Iris pigment epithelial cell (primary cell): ENCODE measurements at places on chromosomes 11 and 22.
A peak's percentile ranks its signal among the peaks of the same experiment; 100 is the strongest.

DNA sequence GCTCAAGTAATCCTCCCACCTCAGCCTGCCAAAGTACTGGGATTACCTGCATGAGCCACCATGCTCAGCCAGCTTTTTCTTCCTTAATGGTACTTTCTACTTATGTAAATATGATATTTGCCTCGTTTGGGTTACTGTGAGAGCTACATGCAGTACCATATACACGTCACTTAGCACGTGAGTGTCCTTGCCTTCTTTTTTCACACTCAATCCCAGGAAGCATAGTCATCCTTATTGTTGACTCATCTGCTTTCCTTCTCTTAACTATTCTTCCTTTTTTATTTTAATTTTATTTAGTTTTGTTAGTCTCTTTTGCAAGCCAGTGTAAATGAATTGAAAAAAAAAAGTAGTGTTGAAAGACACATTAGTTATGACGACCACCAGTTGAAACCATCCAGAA, 205.9 kb downstream of the HIPK3 start:
- peak; percentile 70 for DNase-seq

GRCh38 chr11:104583857-104584256, 314.4 kb downstream of the CASP12 start:
- DNase-seq: no peak

GRCh38 chr22:20130731-20131596, 640 bp upstream of the ZDHHC8 start:
- peak; percentile 88 for DNase-seq

GRCh38 chr11:46034041-46034440, 87.2 kb downstream of the PHF21A start:
- DNase-seq: no peak

- DNase-seq: peak; percentile 47
Observed at GRCh38 chr22:42217752-42218280, 52.6 kb downstream of the TCF20 start.

- peak; percentile 85 for DNase-seq
Observed at GRCh38 chr11:26297189-26297975, 34.5 kb upstream of the ANO3 start.

DNA sequence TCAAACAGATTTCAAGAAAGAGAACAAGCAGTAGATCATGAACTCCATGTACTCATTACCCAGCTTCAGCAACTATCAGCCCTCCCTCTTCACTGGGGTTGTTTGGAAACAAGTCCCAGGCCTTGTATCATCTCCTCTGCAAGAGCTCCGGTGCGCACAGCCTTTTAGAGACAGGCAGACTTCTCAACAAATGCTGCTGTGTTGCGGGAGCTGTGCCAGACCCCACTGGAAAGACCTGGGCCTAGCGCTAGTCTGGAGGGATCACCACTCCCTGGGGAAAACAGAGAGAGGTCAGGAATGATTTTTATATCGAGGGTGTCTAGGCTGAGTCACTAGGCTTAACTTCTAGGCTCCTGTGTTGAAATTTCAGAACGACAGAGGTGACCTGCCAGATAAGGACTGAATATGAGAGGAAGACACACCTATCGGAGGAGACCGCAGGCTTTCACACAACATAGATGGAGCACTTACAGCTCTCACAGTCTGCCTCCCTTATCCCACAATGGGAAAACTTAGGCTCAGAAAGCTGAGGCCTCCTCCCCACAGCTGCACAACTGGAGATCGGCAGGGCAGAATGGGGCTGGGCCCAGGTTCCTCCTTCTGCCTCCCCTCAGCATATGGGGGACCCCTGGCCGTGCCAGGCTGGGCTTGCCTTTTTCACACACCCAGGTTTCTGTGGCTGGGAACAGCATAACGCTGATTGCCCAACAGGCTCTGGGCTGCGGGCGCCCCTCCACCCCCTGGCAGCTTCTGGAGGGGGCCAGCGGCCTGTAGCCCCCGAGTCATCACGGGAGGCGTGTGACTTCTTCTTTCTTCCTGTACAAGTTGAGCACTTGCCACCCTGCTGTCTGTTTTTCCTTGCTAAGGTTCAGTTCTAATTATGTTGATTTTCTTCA, 86.0 kb downstream of the PKNOX2 start:
- no peak for DNase-seq

GRCh38 chr11:7844521-7844920, 47.8 kb upstream of the OR5P2 start:
- DNase-seq: no peak

DNA sequence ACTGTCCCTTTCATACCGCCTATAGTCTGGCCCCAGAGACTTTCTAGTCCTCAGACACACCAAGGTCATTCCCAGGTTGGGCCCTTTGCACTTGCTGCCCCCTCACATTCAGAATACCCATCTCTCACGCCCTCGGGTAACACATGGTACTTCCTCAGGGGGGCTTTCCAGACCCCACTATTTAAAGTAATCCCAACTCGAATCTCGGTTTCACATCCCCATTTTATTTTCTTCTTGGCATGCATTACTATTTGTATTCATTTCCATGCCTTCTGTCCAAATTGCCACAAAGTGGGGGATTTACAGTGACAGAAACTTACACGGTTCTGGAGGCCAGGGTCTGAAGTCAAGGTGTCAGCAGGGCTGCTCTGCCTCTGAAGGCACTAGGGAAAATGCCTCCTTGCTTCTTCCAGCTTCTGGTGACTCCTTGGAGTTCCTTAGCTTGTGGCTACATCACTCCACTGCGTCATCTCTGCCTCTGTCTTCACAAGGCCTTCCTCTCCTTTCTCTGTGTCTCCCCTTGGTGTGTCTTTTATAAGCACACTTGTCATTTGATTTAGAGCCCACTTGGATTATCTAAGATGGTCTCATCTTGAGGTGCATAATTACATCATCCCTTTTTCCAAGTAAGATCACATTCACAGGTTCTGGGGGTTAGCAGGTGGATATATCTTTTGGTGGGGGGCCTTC, 15.1 kb downstream of the RCN1 start:
- no peak for DNase-seq

GRCh38 chr22:26709617-26710390, 52.4 kb downstream of the MIAT start:
- DNase-seq: peak; percentile 85

- DNase-seq: no peak
Observed at GRCh38 chr11:3684819-3685172, 13.6 kb upstream of the CHRNA10 start.

DNA sequence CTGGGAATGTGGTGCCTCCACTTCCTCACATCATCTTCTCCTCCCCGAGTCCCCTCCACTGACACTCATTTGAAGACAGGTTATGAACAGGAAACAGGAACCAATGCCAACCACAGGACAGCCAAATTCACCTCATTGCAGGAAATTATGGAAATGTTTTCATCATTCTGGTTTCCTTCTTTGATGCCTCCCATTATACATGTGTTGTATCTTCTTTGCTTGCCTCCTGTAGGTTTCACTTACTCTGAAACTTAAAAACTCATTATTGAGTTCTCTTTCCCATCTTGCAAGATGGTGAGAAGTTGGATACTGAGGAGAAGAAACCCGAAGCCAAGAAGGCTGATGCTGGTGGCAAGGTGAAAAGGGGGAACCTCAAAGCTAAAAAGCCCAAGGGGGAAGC, 108.5 kb downstream of the PHF21B start:
- DNase-seq: peak; percentile 5

DNA sequence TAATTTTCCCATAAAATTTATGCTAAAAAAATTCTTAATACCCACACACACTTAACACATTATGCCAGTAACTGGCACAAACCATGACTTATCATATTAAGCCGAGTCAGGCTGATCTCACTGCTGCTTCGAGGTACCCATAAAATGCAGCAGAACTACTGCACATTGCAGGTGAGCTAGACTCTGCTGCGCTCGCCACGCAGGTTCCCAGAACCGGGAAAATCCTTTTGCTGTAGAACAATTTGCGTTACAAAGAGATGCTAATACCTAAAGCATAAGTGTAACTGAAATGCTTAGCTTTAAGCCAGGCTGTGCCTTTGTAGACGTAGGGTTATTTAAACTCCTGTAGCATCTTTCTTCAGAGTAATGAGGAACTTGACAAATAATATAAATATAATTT, 200.3 kb downstream of the MSANTD4 start:
- no peak for DNase-seq

- DNase-seq: no peak
Observed at GRCh38 chr22:22168941-22169867, 75.4 kb upstream of the VPREB1 start.

DNA sequence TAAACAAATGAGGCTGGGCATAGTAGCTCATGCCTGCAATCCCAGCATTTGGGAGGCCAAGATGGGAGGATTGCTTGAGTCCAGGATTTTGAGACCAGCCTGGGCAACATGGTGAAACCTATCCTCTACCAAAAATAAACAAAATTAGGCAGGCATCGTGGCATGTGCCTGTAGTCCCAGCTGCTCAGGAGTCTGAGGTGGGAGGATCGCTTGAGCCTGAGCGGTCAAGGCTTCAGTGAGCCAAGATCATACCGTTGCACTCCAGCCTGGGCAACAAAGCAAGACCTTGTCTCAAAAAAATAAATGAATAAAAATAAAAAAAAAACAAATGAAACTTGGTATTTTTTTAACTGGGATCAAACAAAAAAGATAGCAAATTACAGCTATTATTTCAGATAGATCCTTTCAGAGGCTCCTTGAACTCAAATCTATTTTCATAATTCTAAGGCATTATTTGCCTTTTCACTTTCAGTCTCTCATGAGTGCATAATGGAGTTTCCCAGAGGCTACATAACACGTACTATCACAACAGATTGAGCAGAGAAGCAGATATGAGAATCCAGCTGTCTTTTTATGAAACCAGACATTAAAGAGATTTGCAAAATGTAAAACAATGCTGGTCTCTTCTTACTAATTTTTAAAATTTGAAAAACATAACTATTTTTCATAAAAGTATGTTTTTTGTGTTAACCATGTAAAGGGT, 23.1 kb downstream of the DDIAS start:
- no peak for DNase-seq

DNA sequence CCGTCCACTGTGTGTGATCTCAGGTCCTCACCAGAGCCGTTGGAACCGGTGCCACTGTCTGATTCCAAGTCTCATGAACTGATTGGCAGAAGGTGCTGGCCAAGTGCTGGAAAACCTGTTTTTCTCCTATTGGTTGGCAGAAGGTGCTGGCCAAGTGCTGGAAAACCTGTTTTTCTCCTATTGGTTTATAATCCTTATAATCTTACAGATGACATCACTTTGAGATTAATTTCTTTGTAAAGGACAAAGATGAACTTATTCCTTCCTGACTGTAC, 1106.3 kb downstream of the BRD1 start:
- no peak for DNase-seq

DNA sequence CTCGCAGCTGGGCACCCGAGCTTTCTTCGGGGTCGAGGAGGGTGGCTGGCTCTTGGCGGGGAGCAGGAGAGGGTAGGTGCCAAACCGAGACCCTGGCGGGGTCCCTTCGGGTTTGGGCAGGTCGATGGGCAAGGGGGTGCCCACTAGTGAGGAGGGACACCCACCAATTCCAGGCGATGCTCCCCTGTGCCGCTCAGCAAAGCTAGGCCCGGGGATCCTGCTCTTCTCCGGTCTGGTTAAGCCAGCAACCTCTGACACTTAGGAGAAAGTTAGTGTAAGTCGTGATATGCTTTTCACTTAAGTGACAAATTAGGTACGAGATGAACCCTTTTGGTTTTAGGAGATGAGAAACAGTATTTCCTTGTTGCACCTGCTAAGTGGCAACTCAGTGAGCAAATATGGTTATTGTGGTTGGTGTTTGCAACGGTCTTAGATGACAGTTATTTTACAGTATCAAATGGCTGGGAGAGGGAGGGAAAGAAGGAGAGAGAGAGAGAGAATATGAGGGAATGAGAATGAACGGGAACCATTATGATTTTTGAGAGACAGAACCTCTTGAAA, 565 bp downstream of the NUCB2 start:
- peak; percentile 60 for DNase-seq

DNA sequence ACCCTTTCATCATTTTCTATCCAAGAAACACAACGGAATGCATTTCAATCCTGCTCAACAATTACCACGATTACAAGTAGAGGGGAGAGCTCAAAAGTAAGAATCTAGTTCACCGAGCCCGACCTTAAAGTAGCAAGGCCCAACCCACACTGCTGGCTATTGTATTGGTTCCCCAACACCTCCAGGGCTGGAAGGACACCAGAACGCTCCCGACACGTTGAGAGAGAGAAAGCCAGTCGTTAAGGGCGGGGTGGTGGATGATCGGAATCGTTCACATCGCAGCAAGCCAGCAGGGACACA, 690 bp downstream of the CKAP5 start:
- DNase-seq: no peak

- DNase-seq: peak; percentile 98
Observed at GRCh38 chr11:12287374-12288211, 89.8 kb upstream of the PARVA start.

DNA sequence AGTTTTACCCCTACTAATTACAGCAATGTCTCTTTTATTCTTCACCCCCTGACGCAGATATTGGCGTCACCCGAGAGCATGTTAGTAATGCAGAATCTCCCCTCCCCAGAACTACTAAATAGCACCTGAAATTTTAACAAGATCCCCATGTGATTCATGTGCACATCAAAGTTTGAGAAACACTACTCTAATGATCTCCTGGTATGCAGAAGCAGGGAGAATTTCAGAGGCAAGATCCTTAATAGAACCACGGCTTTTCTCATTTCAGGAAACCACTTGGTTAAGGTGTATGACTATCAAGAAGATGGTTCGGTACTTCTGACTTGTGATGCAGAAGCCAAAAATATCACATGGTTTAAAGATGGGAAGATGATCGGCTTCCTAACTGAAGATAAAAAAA, 5.3 kb downstream of the CD3G start:
- no peak for DNase-seq

- no peak for DNase-seq
Observed at GRCh38 chr22:26806445-26807175, 149.2 kb downstream of the MIAT start.

DNA sequence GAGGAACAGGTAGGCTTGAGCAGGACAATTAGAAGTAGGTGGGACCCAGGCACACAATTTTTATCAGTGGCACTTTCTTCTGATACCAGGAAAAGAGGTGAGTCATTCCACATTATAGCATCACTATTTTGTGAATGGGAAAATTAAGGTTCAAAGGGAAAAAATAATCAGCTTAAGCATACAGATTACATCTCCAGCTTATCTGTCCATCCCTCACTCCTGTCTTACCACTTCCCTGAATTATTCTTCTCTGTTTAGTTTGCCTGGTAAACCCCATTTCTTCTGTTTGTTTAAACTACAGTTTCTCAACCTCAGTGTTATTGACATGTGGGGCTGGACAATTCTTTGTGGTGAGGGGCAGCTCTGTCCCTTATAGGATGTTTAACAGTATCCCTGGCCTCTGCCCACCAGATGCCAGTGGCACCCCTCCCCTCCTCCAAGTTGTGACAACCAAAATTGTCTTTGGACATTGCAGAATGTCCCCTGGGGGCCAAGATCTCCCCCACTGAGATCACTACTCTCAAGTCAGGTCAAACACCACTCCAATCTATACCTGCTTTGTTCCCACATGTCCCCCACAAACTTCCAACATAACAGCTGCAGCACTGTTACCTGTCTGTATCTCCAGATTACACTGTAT, 8.5 kb upstream of the XBP1 start:
- DNase-seq: no peak
